ENCODE measurements at places on chromosomes 2 and 18.

GRCh38 chr2:6955511-6956136 lies 38.4 kb downstream of the RNF144A start:
- DNase-seq: no peak

GRCh38 chr2:74505448-74506246 lies 1.8 kb downstream of the PCGF1 start:
- no peak for DNase-seq

GRCh38 chr2:190415794-190416775 lies 7.9 kb downstream of the MFSD6 start:
- DNase-seq: no peak

DNA sequence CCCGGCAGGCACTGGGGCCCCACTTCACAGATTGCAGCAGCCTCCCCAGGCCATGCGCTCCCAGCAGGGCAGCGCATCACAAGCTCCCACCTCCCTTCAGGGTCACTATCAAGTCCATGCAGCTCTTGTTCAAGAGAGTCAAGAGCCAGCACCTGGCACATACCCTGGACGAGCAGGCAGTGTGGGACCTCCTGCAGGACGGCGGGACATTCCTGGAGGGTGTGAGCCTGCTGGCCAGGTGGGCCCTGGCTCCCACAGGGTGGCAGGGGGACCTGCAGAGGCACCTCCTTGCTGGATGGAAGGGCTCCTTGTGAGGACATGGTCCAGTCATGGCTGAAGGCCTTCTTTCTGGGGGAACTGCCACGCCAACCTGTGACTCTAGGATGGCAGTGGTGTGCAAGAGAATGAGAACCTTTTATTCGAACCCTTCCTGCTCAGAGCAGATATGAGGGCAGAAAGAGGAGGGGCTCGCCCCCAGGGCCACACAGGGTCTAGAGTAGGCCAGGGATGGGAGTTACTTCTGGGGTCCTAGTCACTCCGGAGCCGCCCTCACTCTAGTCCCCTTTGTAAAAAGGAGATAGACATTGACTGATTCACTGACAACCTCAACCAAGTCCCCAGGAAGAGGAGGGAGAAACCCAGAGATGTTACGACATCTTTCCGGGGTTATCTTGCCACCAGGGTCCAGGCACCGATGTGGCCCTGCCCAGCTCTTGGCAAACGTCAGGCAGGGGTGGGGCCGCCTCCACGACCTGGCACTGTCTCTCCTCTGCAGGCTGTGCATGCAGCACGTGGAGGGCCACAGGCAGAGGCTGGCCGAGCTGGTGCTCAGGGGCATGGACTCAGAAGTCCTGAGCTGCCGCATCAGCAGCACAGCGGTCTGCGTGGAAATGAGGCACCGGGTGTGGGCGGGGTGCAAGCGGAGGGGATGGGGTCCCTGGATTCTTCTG lies 31.3 kb downstream of the HJURP start:
- no peak for DNase-seq

All from T-helper 1 cell (primary cell).